ENCODE measurements at places on chromosomes 4 and X.

GRCh38 chrX:71283403-71284143 is at the start of gene NONO:
TSS of gene NONO (plus strand) at chrX:71283635. CDS start at chrX:71290638, 7,003 bp downstream.
- peak; percentile 81 for DNase-seq

- no peak for DNase-seq
These were observed at the start of gene NWD2 for GRCh38 chr4:37244583-37245390. TSS of gene NWD2 (plus strand) at chr4:37244743. CDS start at chr4:37245068, 325 bp downstream.

DNA sequence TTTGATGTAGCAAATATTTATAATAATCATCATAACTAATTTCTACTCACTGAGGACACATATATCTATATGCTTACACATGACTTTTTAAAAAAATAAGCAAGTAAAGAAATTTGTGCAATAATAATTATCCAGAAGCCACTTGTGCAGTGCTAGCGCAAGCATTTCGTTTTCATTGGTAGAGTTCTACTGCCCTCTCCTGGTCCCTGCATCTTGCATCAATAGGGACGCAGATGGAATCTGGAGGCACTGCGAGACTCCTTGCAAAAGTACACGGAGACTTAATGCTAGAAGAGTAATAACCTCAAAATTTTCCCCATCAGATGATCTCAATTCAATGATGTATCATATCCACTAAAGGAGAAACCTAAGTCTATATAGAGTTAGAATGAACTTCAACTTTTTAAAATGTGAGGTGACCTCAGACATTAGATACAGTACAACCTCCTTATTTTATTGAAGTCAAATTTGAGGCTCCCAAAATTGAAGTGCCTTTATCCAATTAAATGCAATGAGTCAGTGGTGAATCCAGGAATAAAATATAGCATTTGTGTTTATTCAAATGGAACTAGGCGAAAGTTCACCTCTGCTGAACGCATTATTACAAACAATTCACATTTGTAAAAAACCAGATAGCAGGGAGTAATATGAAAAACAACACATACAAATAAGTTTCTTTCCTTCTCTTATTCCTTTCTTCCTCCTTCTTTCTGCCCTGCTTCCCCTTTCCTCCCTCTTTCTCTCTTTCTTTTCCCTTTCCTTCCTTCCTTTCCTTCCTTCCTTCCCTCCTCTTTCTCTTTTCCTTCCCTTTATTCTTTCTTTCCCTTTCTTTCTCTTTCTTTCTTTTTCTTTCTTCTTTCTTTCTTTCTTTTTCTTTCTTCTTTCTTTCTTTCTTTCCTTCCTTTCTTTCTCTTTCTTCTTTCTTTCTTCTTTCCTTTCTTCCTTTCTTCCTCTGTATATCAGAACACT is 450.0 kb downstream of the ANKRD50 start:
- peak; percentile 9 for DNase-seq

- no peak for DNase-seq
These were observed 15.0 kb upstream of the MTNR1A start for GRCh38 chr4:186570193-186570996.

DNA sequence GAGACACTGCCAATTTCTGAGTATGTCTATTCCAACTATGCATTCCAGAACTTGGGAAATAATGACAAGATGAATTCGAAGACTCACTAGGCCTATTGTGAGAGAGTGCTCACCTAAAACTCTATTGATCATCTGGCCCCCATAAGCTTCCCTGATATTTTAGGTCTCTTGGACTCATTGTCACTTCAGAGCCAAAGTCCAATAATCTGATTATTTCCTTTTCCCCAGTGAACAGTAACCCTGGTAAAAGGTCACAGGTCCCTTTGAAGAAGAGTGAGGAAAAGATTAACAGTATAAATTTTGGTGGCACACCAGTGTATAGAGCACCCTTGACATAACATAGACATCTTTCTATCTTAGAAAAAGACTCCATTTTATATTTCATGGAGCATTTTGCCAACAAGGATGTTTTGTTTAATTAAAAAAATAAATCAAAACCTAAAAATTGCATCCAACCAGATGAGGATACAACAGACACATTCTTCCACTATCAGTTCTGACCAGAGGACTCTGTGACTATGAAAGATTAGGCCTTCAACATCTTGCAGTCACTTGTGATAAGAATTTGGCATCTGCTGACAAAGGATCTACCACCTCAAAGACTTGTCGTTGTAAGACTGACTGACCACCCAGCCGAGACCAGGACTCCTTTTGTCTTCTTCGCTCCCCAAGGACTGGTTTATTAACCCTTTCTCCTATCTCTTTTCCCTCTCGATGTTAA is 191.9 kb downstream of the MAB21L2 start:
- DNase-seq = no peak

DNA sequence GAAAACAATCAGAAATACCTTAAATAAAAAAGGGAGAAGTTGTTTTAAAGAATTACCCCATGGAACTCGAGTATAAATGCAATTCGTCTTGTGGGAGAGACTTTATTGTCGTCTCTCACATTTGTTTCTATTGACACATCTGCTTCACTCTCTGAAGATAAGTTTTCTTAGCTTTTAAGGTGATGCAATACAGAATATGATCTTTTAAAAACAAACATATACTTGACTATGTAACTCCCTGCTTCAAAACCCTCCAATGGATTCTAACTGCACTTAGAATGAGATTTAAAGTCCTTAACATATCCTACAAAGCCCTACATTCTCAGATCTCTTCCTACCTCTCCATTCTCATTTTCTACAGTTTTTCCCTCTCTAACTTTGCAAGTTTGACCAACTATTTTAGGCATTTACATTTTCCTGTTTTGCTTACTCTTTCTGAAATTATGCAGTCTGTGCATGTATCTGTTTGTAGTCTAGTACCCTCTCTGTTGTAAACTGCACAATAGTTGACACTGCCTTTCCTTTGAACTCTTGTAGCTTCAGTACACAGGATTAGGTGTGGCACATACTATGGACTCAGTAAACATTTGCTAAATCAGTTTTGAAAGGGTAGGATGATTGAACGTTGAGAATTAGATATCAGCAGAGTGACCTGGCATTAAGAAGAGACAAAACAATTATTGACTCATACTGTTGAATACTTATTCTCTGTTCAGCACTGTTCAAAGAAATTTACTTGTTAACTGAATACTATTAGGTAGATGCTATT is 59.8 kb downstream of the AGTR2 start:
- DNase-seq = no peak

DNA sequence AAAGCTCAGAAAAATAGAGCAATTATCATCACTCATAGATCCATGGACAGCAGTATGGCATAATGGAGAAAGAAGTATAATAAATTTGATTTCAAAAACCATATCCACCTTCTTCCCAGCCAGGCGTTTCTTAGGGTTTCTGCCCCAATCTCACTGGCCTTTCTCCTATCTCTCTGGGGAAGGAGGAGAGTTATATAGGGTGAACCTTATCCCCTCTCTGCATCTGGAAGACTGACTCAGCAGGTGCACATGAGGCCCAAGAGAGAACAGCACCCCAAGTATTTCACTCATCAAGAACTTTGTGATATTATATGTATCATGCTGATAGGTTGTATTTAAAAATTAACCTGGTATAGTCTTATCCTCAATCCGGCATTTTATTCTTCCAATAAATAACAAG is 318.8 kb upstream of the RASGEF1B start:
- no peak for DNase-seq

- DNase-seq = no peak
These were observed 143.8 kb downstream of the ACTRT1 start for GRCh38 chrX:127908384-127908783.

DNA sequence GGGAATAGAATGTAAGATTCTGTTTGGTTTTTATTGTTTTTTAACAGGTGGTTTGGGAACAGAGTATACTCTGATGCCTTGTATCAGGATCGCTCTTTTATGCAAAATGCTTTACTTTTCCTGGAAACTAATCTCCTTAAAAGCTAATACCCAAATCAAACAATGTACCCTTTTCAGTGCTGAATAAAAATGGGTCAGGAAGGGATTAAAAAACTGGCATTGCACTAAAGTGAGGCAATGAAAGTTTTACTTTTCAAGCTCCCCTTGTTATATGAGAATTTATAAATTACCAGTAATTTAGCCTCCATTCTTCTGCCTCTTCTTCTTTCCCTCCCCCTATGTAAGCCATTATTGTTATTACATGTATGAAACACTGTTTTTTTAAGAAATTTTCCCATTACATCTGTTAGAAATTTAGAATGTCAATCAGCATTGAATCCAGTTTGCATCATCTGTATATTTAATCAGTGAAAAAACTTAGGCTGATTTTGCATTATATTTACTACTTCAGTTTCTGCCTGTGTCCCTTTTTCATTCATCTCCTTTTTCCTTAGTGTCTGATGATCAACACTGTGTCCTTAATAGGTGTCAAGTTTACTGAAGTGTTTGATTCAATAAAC is 89.7 kb upstream of the NPNT start:
- DNase-seq = no peak

GRCh38 chr4:20338841-20339240 is 87.1 kb downstream of the SLIT2 start:
- DNase-seq = no peak

- DNase-seq = no peak
These were observed 232.1 kb upstream of the F9 start for GRCh38 chrX:139298437-139298836.

DNA sequence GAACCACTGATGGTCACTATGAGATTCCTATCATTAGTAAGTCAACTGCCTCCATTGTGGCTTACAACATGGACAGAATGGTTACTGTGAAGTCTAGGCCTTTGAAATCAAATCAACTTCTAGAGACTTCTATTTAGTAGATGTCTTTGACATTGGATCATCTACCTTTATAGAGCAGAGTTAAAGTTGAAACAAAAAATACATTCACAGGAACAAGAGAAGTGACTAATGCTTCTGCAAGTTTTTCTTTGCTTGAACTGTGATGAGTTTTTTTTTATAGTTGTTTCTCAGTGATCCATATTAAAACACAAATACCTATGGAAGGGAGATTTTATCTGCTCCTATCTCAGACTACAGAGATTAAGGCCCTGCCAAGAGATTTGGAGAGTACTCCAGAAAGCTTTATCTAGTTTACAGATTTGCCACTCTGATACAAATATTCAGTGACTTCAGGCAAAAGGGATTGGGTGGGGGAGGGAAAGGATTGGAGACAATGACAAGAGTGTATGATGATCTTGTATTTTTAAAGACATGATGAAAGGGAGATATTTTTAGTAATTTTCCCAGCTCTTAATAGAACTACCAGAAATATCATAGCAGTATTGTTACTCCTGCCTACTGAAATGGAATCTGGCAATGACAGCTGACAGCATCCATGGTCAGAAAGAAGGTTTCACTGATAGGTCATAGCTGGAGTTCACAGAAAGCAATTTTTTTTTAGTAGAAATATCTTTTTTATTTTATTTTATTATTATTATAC is 16.0 kb upstream of the EPGN start:
- no peak for DNase-seq

DNA sequence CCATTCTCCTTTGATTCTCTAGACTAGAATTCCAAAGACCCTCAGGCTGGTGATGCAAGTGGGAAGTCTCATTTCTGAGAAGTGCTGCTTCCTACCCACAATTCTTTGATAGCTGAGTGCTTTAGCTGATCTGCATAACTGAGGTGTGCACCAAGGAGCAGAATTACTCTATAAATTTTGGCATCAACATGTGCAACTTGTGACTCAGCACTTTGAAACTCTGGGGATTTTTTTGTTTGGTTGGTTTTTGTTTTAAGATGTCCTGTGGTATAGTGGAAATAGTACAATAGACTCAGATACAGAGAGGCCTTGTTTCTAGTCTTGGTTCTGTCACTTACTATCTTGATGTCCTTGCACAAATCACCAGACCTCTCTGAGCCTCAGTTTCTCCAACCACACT is 148.4 kb downstream of the AR start:
- DNase-seq = no peak

All from activated gamma-delta T cell treated with Interleukin-2 at 50 U/mL for 16 hours (primary cell).